ENCODE measurements at places on chromosomes 11 and 22. TPM values are rescaled to one million over a fixed set of nuclear protein-coding genes. Genes with fewer than 3 reads are reported as not detected.
A peak's percentile ranks its signal among the peaks of the same experiment; 100 is the strongest.

GRCh38 chr11:115220423-115220822 is 283.8 kb downstream of the CADM1 start:
- H3K36me3 ChIP-seq = no peaks in the 10 kb centered on the region
- DNase-seq = no peak
- no peak overlapping the region for H3K4me3 ChIP-seq

- H3K27me3 ChIP-seq = no peaks in the 10 kb centered on the region
- H3K4me1 ChIP-seq = peaks cover 54% of the 10 kb centered on the region
- no peaks in the 10 kb centered on the region for H3K36me3 ChIP-seq
- no peak overlapping the region for H3K4me3 ChIP-seq
- H3K27ac ChIP-seq = no peak overlapping the region
These were observed 6.3 kb downstream of the FXYD2 start for GRCh38 chr11:117818041-117818873.

DNA sequence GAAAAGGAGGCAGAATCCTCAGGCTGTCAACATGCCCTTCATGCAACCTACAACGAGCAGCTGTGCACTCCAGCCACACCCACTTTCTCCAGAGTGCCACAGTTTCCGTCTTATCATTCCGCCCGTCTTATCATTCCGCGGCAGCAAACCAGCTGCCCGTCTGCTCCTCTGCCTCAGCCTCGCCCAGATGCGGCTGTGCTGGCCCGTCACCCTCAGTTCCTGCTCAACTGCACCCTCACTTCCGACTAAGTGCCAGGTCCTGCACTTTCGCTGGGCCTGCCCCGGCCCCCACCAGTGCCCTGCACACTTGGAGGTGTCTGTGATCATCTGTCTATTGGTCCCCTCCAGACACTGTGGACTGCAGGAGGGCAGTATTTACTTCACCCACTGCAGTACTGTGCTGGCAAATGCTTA is 43.7 kb downstream of the MICAL3 start:
- H3K27me3 ChIP-seq = no peaks in the 10 kb centered on the region
- H3K4me3 ChIP-seq = peak overlapping the region; percentile 14
- peaks cover 26% of the 10 kb centered on the region for H3K4me1 ChIP-seq

GRCh38 chr11:46414879-46415278 is 23.3 kb upstream of the CHRM4 start:
- DNase-seq = peak; percentile 6
- H3K36me3 ChIP-seq = peaks cover 70% of the 10 kb centered on the region

- H3K27ac ChIP-seq = no peak overlapping the region
- H3K27me3 ChIP-seq = no peaks in the 10 kb centered on the region
These were observed 23.3 kb upstream of the DNAL4 start for GRCh38 chr22:38817196-38817595.

DNA sequence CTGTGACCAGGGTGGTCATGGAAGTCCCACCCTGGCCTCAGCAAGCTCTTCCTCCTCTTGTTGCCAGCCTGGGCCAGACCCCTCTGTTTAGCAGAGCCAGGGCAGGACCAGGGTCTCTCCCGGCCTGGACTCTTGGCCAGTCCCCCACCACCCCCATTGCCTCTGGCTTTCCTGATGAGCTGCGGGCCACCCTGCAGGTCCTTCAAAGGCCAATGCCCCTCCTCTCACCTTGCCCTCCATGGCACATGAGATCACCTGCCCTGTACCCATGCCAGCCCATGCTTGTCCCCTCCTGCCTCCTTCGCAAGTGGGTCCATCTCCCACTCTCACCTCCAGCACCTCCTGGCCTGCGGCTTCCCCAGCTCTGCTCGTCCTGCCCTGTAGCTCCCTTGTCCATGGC is 10.4 kb downstream of the FADS2 start:
- no peak overlapping the region for H3K4me3 ChIP-seq
- H3K4me1 ChIP-seq = peaks cover 9% of the 10 kb centered on the region
- DNase-seq = no peak

DNA sequence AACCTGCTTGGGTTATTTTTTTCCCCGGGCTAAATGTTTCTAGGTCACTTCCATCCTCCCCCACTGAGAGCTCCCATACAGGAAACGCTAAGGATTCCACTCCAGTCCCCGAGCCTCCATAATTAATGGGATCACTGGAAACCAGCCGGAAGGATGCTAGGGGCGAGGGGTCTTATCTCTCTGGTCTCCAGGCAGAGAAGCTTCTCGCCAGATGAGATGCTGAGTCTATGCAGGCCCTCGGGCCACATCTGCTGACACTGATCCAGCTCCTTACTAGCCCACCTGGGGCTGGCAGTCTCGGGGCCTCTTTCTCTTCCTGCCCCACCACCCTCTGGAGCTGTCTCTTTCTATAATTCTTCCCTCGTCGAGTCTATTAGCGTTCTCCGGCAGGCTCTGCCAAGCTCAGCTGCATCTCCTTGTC is 125.9 kb upstream of the SYT13 start:
- peaks cover 27% of the 10 kb centered on the region for H3K27me3 ChIP-seq
- H3K4me3 ChIP-seq = no peak overlapping the region
- no peaks in the 10 kb centered on the region for H3K4me1 ChIP-seq
- peak; percentile 46 for DNase-seq
- no peak overlapping the region for H3K27ac ChIP-seq
- no peaks in the 10 kb centered on the region for H3K36me3 ChIP-seq

- no peaks in the 10 kb centered on the region for H3K36me3 ChIP-seq
- peak; percentile 64 for DNase-seq
- H3K4me3 ChIP-seq = no peak overlapping the region
- no peak overlapping the region for H3K27ac ChIP-seq
These were observed 4.2 kb downstream of the ZP1 start for GRCh38 chr11:60871378-60872061.

DNA sequence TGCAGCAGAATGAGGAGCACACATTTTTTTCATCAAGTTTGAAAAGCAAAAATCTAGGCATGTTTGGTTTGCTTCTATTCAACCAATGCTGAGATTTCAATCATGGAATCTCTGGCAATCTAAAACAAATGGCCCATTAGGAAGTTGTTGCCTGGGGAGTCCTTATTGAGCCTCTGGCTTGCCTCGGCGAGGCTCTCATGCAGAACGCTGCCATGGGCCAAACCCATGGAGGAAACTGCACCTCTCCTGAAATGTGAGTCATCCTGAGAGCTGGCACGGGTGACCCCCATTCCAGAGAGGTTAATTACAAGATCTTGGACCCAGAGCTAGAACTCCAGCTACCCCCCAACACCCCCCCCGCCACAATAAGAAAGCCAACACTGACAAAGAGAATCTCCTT is 80.7 kb downstream of the MN1 start:
- DNase-seq = peak; percentile 28
- peaks cover 11% of the 10 kb centered on the region for H3K4me1 ChIP-seq
- H3K36me3 ChIP-seq = no peaks in the 10 kb centered on the region
- H3K27ac ChIP-seq = no peak overlapping the region
- no peaks in the 10 kb centered on the region for H3K27me3 ChIP-seq

- no peaks in the 10 kb centered on the region for H3K4me1 ChIP-seq
- H3K27me3 ChIP-seq = no peaks in the 10 kb centered on the region
- no peak for DNase-seq
- no peak overlapping the region for H3K27ac ChIP-seq
- H3K36me3 ChIP-seq = peaks cover 95% of the 10 kb centered on the region
- no peak overlapping the region for H3K4me3 ChIP-seq
These were observed 7.4 kb downstream of the EEF1G start for GRCh38 chr11:62566247-62566646.

DNA sequence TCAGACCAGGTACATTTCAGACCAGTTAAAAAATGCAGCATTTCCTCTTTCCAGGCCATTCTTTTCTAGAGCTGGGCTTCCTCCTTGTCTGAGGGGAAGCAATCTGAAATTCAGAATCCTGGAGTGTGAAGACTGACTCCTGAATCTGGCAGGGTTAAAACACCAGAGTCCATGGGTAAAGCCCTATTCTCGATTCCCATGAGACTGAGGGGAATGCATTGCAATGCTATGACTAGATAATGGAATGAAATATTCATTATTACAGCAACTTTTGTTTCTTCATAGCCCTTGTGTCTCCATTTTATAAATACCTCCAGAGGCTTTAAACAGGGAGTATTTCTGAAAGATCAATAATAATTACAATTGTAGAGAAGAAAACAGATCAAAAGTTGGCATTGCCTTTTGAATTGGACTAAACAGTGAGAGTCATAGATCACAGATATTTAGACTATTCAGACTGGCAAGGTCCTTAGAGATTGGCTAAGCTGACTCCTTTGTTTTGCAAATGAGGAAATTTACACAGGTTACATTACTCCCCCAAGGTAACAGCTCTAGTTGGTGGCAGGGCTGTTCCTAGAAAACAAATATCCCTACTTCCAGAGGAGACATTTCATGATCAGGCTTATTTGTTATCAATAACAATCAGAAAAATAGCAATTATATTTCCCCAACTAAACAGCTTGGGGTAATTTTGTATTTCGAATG is 632.6 kb upstream of the KIRREL3 start:
- H3K4me1 ChIP-seq = no peaks in the 10 kb centered on the region
- no peaks in the 10 kb centered on the region for H3K27me3 ChIP-seq
- DNase-seq = no peak
- H3K27ac ChIP-seq = no peak overlapping the region

DNA sequence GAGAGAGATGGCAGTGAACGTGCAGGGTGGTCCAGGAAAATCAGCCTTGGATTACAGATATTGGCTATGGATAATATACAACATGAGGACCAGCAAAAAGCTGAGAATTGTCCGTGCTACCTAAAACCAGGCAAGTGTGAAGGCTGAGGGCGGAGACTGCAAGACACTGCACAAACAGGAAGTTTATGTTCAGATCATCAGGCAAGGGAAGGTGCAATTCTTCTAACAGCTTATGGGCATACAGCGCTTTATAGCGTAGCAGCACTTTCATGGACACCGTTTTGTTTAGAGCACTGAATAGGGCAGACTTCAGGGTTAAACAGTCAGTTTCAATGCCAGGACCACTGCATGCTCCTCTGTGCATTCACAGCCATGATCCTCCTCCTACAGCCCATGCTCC is 93.1 kb upstream of the TMEM45B start:
- no peak overlapping the region for H3K4me3 ChIP-seq
- no peaks in the 10 kb centered on the region for H3K4me1 ChIP-seq
- no peak for DNase-seq

GRCh38 chr22:16601437-16602223 is 9.0 kb upstream of the CCT8L2 start:
- peaks cover 35% of the 10 kb centered on the region for H3K27me3 ChIP-seq
- H3K27ac ChIP-seq = peak overlapping the region; percentile 30
- DNase-seq = no peak

- peaks cover 58% of the 10 kb centered on the region for H3K4me1 ChIP-seq
- no peaks in the 10 kb centered on the region for H3K27me3 ChIP-seq
- peaks cover 29% of the 10 kb centered on the region for H3K36me3 ChIP-seq
- H3K4me3 ChIP-seq = no peak overlapping the region
These were observed 5.9 kb downstream of the MARK2 start for GRCh38 chr11:63844836-63845235.

GRCh38 chr11:34204396-34205279 is 99.2 kb downstream of the NAT10 start:
- H3K27me3 ChIP-seq = no peaks in the 10 kb centered on the region
- no peak overlapping the region for H3K27ac ChIP-seq
- no peak for DNase-seq
- no peaks in the 10 kb centered on the region for H3K36me3 ChIP-seq
- no peak overlapping the region for H3K4me3 ChIP-seq
- no peaks in the 10 kb centered on the region for H3K4me1 ChIP-seq

DNA sequence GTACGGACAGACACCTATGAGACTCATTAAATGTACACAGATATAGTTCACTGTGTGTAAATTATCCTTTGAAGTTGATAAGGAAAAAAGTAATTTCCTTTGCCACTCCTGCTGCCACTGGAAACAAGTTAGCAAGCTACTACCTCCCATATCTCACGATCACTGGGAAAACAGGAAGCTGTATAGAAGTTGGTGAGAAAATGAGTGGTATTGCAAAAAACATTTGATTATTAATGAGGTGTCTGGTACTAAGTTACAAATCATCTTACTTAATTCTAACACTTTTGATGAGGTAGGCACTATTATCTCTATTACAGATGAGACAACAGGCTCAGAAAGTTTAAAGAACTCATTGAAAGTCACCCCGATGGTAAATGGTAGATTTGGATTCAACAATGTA is 68.5 kb downstream of the GAB2 start:
- no peaks in the 10 kb centered on the region for H3K27me3 ChIP-seq
- peaks cover 47% of the 10 kb centered on the region for H3K4me1 ChIP-seq
- no peak overlapping the region for H3K4me3 ChIP-seq
- DNase-seq = no peak
- peak overlapping the region; percentile 63 for H3K27ac ChIP-seq

GRCh38 chr11:124219126-124219525 is 21.8 kb upstream of the OR8G1 start:
- no peaks in the 10 kb centered on the region for H3K4me1 ChIP-seq
- H3K27ac ChIP-seq = no peak overlapping the region
- no peak for DNase-seq
- no peaks in the 10 kb centered on the region for H3K36me3 ChIP-seq
- H3K27me3 ChIP-seq = no peaks in the 10 kb centered on the region

GRCh38 chr11:95794086-95794485 is 3.8 kb downstream of the CEP57 start:
- H3K4me3 ChIP-seq = no peak overlapping the region
- peaks cover 11% of the 10 kb centered on the region for H3K4me1 ChIP-seq
- no peak overlapping the region for H3K27ac ChIP-seq
- DNase-seq = no peak
- no peaks in the 10 kb centered on the region for H3K27me3 ChIP-seq

DNA sequence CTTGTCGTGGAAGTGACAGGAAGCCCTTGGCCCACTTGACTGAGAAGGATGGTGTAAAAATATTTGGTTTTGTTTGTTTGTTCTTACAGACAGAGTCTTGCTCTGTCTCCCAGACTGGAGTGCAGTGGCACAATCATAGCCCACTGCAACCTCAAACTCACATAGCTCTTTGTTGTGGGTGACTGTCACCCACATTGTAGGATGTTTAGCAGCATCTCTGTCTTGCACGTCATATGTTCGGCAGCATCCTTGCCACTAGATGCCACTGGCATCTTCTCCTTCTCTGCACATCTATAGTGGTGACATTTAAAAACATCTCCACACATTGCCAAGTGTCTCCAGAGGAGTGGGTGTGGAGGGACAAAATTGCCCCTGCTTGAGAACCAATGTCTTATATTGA is 56.8 kb downstream of the PRR5L start:
- no peaks in the 10 kb centered on the region for H3K36me3 ChIP-seq
- H3K4me3 ChIP-seq = no peak overlapping the region
- H3K27ac ChIP-seq = no peak overlapping the region
- H3K27me3 ChIP-seq = no peaks in the 10 kb centered on the region
- DNase-seq = no peak

CBLIF gene
- total RNA-seq = not detected

TMEM191B gene
- total RNA-seq = 2.1 TPM

MPEG1 gene
- total RNA-seq = 34.1 TPM

OR5AL1 gene
- total RNA-seq = not detected

FAM111B gene
- total RNA-seq = 0.87 TPM

SOX6 gene
- total RNA-seq = 8.3 TPM

DDTL gene
- 2.5 TPM for total RNA-seq

PIWIL4 gene
- 2.9 TPM for total RNA-seq

DDX17 gene
- total RNA-seq = 480 TPM

MS4A1 gene
- 1.3 TPM for total RNA-seq

ANO5 gene
- 5.9 TPM for total RNA-seq

GAB4 gene
- not detected for total RNA-seq

Data from upper lobe of right lung (tissue), 1 donor.